CD4-positive, alpha-beta T cell (primary cell): ENCODE measurements at places on chromosomes 16 and 17. TPM values are rescaled to one million over a fixed set of nuclear protein-coding genes. Genes with fewer than 3 reads are reported as not detected.

- H3K27me3 ChIP-seq = no peaks in the 10 kb centered on the region
- no peak overlapping the region for H3K27ac ChIP-seq
- H3K4me3 ChIP-seq = no peak overlapping the region
- DNase-seq = no peak
These were observed 204.6 kb downstream of the SLC39A11 start for GRCh38 chr17:72887917-72888316.

GRCh38 chr17:73759324-73759723 is 115.1 kb upstream of the SDK2 start:
- no peaks in the 10 kb centered on the region for H3K36me3 ChIP-seq
- DNase-seq = no peak
- H3K4me1 ChIP-seq = peaks cover 14% of the 10 kb centered on the region
- no peak overlapping the region for H3K4me3 ChIP-seq
- no peak overlapping the region for H3K27ac ChIP-seq

- H3K4me1 ChIP-seq = peaks cover 43% of the 10 kb centered on the region
- no peak for DNase-seq
- peak overlapping the region; percentile 10 for H3K4me3 ChIP-seq
- H3K36me3 ChIP-seq = no peaks in the 10 kb centered on the region
These were observed 1.4 kb upstream of the TBC1D24 start for GRCh38 chr16:2473446-2473926.

GRCh38 chr16:86214326-86215232 is 295.7 kb upstream of the FOXF1 start:
- no peaks in the 10 kb centered on the region for H3K27me3 ChIP-seq
- no peak overlapping the region for H3K27ac ChIP-seq
- H3K4me3 ChIP-seq = no peak overlapping the region
- no peaks in the 10 kb centered on the region for H3K36me3 ChIP-seq

GRCh38 chr17:77834170-77835115 is 124.1 kb upstream of the TNRC6C start:
- no peak overlapping the region for H3K27ac ChIP-seq
- peak; percentile 53 for DNase-seq
- no peak overlapping the region for H3K4me3 ChIP-seq
- H3K27me3 ChIP-seq = no peaks in the 10 kb centered on the region

GRCh38 chr17:74919440-74920305 is 3.4 kb downstream of the USH1G start:
- no peak for DNase-seq
- no peaks in the 10 kb centered on the region for H3K36me3 ChIP-seq
- H3K4me1 ChIP-seq = peaks cover 29% of the 10 kb centered on the region
- H3K4me3 ChIP-seq = no peak overlapping the region

DNA sequence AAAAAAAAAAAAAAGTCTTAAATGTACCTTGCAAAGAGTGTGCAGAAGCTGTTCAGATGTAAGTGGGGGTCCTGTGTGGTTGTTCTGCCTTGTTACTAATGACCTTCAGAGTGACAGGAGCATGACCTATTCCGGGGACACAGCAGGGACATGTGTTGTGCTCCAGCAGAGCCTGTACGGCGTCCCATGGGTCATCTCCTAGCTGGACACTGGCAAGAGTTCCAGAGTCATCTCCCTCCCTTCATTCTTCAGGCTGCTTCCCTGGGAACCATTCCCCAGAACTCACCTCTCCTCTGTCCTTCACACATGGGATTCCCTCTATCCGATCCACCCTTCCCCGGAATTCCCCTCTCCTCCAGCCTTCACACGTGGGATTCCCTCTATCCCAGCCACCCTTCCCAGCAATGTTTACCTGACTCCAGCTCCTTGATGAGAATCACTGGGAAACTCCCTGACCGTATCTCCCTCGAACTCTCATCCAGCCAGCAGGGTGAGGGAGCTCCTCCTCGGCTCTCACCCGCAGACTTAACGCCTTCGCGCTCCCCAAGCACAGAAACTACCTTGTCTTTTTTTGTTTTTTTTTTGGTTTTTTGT is 85.8 kb downstream of the MRM3 start:
- H3K27me3 ChIP-seq = peaks cover 10% of the 10 kb centered on the region
- no peak for DNase-seq
- no peaks in the 10 kb centered on the region for H3K36me3 ChIP-seq
- no peak overlapping the region for H3K4me3 ChIP-seq
- no peak overlapping the region for H3K27ac ChIP-seq
- no peaks in the 10 kb centered on the region for H3K4me1 ChIP-seq

- DNase-seq = peak; percentile 67
- peak overlapping the region; percentile 72 for H3K27ac ChIP-seq
- H3K4me3 ChIP-seq = peak overlapping the region; percentile 87
- peaks cover 76% of the 10 kb centered on the region for H3K4me1 ChIP-seq
These were observed 7.1 kb upstream of the IL32 start for GRCh38 chr16:3058139-3059030.

GRCh38 chr17:62062944-62063343 is 2.1 kb downstream of the MED13 start:
- peak overlapping the region; percentile 100 for H3K4me3 ChIP-seq
- peaks cover 14% of the 10 kb centered on the region for H3K4me1 ChIP-seq
- no peaks in the 10 kb centered on the region for H3K27me3 ChIP-seq
- DNase-seq = no peak
- no peak overlapping the region for H3K27ac ChIP-seq

GRCh38 chr17:60442271-60443173 is 20.2 kb downstream of the CHCT1 start:
- no peak overlapping the region for H3K27ac ChIP-seq
- H3K4me3 ChIP-seq = no peak overlapping the region
- DNase-seq = no peak
- H3K4me1 ChIP-seq = no peaks in the 10 kb centered on the region
- no peaks in the 10 kb centered on the region for H3K27me3 ChIP-seq
- H3K36me3 ChIP-seq = peaks cover 12% of the 10 kb centered on the region

DNA sequence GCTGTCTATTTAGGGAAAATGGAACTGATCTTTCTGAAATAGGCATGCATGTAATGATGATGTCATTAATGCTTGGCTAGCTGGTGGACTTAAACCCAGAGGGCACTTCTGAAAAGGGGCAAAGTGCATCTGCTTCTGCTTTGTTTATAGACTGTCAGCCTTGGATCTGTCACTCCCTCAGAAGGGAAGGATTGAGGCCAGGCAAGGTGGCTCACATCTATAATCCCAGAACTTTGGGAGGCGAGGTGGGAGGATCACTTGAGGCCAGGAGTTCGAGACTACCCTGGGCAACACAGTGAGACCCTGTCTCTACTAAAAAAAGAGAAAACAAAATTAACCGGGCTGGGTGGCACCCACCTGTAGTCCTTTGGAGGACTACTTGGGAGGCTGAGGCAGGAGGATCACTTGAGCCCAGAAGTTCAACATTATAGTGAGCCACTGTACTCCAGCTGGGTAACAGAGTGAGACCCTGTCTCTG is 185.5 kb downstream of the WWOX start:
- H3K4me1 ChIP-seq = no peaks in the 10 kb centered on the region
- no peak overlapping the region for H3K4me3 ChIP-seq
- H3K36me3 ChIP-seq = no peaks in the 10 kb centered on the region
- H3K27me3 ChIP-seq = no peaks in the 10 kb centered on the region
- DNase-seq = no peak

DNA sequence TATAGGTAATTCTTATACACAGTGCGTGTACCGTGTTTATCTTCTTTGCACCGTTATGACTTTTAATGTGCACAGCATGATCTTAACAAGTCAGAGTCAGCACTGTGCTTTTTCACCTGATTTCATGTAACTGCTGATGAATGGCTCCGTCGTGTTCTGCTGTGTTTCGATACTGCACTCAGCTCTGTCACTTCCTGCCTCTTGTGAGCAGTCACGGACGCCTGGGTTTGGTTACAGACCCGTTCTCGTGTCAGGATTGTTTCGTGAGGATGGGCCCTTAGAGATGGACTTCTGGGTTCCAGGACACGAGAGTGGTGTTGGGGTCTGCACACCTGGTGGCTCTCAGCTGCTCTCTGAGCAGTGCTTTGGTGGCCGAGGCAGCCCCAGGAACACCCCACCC is 24.6 kb downstream of the TBCD start:
- peaks cover 19% of the 10 kb centered on the region for H3K4me1 ChIP-seq
- H3K36me3 ChIP-seq = peaks cover 17% of the 10 kb centered on the region
- H3K27ac ChIP-seq = no peak overlapping the region
- no peak overlapping the region for H3K4me3 ChIP-seq

DNA sequence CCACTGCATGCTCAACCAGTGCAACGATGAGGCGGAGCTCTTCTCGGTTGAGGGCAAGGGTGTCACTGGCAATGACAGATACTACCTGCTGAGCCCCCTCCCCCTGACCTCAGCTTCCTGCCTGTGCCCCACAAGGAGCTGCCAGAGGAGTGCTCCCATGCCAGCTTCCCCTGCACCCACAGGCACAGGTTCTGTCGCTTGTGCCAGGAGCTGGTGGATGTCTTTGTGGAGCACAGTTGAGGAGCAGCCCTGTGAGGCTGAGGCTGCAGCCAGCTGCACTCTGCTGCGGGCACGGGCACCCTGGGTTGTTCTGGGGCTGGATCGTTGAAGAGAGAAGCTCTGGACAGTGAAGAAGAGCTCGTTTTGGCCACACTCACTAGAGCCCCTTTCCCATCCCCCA is 165.3 kb upstream of the ZNF267 start:
- peaks cover 56% of the 10 kb centered on the region for H3K36me3 ChIP-seq
- DNase-seq = no peak
- H3K27me3 ChIP-seq = no peaks in the 10 kb centered on the region
- no peak overlapping the region for H3K27ac ChIP-seq
- H3K4me3 ChIP-seq = no peak overlapping the region

GRCh38 chr16:31382485-31383161 is 10.5 kb upstream of the ITGAD start:
- no peak overlapping the region for H3K27ac ChIP-seq
- H3K4me1 ChIP-seq = peaks cover 4% of the 10 kb centered on the region
- DNase-seq = peak; percentile 50
- peaks cover 4% of the 10 kb centered on the region for H3K27me3 ChIP-seq
- H3K4me3 ChIP-seq = no peak overlapping the region

DNA sequence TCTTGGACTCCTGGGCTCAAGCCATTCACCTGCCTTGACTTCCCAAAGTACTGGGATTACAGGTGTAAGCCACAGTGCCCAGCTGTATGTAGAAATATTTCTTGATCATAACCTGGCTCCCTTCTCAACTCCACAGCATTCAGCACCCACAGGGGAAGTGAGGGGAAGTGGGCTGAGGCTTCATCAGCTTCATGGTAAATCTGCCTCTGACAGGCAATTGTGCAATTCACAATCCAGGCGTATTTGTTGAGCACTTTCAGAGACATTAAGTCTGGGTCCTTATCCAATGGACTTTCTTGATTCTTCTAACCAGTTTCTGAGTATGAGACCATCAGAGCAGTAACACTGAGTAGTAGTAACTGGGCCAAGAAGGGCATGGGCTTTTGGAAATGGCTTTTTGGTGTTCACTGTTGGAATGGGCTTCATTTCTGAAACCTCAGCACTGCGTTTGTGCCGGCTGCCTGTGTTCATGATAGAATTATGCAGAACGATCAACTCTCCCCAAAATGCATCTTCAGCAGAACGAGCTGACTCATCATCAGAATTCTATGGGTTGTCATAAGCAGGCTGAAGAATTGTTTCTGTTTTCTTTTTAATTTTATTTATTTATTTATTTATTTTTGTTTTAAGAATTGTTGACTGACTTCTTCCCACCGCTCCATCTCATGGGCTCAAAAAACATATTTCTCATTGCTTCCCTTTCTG is 28.9 kb downstream of the FAM20A start:
- H3K4me3 ChIP-seq = no peak overlapping the region
- H3K27me3 ChIP-seq = no peaks in the 10 kb centered on the region
- no peak for DNase-seq
- no peak overlapping the region for H3K27ac ChIP-seq

DNA sequence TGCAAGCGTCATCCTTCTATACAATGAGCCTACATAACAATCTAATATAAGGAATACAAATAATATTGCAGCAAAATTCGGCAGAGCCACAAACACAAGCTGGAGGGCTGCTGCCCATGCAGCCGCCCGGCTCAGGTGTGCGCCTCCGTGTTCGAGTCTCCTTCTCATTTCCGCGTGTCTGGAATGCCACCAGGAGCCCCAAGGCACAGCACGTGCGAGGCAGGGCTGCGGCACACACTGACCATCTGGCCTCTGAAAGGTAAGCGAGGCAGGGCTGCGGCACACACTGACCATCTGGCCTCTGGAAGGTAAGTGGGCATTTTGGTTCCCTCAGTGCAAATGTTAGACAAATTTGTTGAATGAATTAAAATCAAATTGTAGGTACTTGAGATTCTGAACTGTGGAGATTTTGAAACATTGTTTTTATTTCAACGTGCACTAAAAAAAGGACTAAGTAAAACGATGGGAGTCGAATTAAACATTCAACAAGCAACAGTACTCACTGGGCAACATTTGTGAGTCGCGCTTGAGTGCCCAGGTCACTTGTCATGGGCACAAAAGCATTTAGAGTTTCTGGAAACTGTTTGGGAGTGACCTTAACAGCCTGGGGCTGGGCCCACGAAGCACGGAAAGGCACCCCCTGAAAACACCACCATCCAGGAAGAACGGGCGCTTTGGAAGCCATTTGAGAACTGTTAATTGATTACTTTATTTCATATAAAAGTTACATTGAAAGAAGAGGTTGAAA is 37.4 kb downstream of the ZDHHC7 start:
- DNase-seq = no peak
- H3K27ac ChIP-seq = no peak overlapping the region
- peaks cover 43% of the 10 kb centered on the region for H3K36me3 ChIP-seq
- H3K4me1 ChIP-seq = peaks cover 9% of the 10 kb centered on the region
- H3K27me3 ChIP-seq = no peaks in the 10 kb centered on the region

DNA sequence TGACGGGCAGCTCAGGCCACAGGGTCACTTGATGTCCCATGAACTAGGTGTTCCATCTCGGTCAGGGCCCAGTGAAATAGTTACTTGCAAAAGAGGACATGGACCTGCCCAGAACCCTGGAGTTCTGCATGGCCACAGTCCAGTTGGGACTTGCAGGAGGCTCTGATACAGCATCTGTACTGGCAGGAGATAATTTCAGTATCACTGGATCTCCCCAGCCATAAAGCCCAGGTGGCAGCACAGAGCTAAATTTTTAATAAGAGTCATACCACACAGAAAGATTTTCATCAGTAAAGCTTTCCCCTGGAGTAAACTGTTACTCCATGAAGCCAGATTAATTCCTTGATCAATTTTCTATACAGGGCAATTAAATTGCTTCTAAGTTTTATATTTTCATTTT is 18.0 kb upstream of the SLC16A5 start:
- no peak overlapping the region for H3K27ac ChIP-seq
- peaks cover 31% of the 10 kb centered on the region for H3K4me1 ChIP-seq
- H3K4me3 ChIP-seq = no peak overlapping the region

DNA sequence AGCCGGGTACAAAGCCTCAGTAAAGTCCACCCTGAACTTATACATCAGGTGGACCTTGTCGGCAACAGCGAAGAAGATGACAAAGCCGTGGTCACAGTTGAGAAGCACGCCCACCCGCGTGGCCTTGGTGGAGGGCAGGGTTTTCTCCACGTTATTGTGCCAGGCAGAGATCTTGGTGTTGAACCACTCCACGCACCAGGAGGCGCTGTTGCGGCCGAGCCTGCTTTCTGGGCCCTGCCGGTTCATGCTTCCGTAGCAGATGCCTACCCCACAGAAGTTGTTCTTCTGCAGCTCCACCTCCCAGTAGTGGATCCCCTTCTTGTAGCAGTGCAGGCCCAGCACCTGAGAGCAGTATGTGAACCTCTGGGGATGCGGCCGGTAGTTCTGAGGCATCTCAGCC is 22.1 kb downstream of the TRIM25 start:
- H3K4me1 ChIP-seq = no peaks in the 10 kb centered on the region
- H3K36me3 ChIP-seq = peaks cover 89% of the 10 kb centered on the region
- no peak overlapping the region for H3K4me3 ChIP-seq
- H3K27me3 ChIP-seq = no peaks in the 10 kb centered on the region
- no peak overlapping the region for H3K27ac ChIP-seq

MYO15B gene
- 202 TPM for total RNA-seq

KRTAP1-1 gene
- total RNA-seq = not detected

ARRB2 gene
- 210 TPM for total RNA-seq

AANAT gene
- 0.14 TPM for total RNA-seq

FBXL16 gene
- total RNA-seq = 11.0 TPM
